ENCODE measurements at places on chromosomes 1 and 21. TPM values are rescaled to one million over a fixed set of nuclear protein-coding genes. Genes with fewer than 3 reads are reported as not detected.

The RHOU gene
- total RNA-seq: 17.5 TPM

The GNL2 gene
- total RNA-seq: 56.8 TPM

The RHBDL2 gene
- 0.28 TPM for total RNA-seq

The ZNF436 gene
- 37.6 TPM for total RNA-seq

The ANP32E gene
- 35.8 TPM for total RNA-seq

The ALDH9A1 gene
- total RNA-seq: 107 TPM

The LCE1D gene
- total RNA-seq: not detected

The PRAMEF14 gene
- not detected for total RNA-seq

The CDK18 gene
- total RNA-seq: 1.7 TPM

The HECTD3 gene
- 54.8 TPM for total RNA-seq

The CELA2B gene
- not detected for total RNA-seq

The PRAMEF12 gene
- total RNA-seq: not detected

The BATF3 gene
- total RNA-seq: 1.7 TPM

The PDZK1 gene
- total RNA-seq: 0.34 TPM

The SPRR2E gene
- not detected for total RNA-seq

The MMEL1 gene
- 5.4 TPM for total RNA-seq

The SPRR1B gene
- total RNA-seq: not detected

The NGF gene
- 0.34 TPM for total RNA-seq

The PLA2G5 gene
- not detected for total RNA-seq

The TRIM63 gene
- total RNA-seq: not detected

The KRTAP19-1 gene
- total RNA-seq: not detected

The DLGAP3 gene
- total RNA-seq: not detected

The KDF1 gene
- not detected for total RNA-seq

The HSD3B1 gene
- not detected for total RNA-seq

The PBXIP1 gene
- total RNA-seq: 110 TPM

The RNF186 gene
- not detected for total RNA-seq

The E2F2 gene
- 1.9 TPM for total RNA-seq

The ZNF670 gene
- 7.0 TPM for total RNA-seq

The PRR9 gene
- not detected for total RNA-seq

The PTPN7 gene
- total RNA-seq: 0.68 TPM

The RPS8 gene
- 1,197 TPM for total RNA-seq

The PRKAA2 gene
- total RNA-seq: 3.2 TPM
